ENCODE measurements at places on chromosomes 3 and 15.

GRCh38 chr3:116413319-116413718, 32.0 kb downstream of the LSAMP start:
- DNase-seq, result no peak

GRCh38 chr3:115709093-115709492, 85.8 kb downstream of the GAP43 start:
- no peak for DNase-seq

GRCh38 chr3:115792206-115792955, 169.1 kb downstream of the GAP43 start:
- peak; percentile 75 for DNase-seq

- no peak for DNase-seq
Observed at GRCh38 chr3:130895690-130896488, 2.0 kb downstream of the ATP2C1 start.

- DNase-seq, result peak; percentile 76
Observed at GRCh38 chr15:31215490-31216214, 111.0 kb upstream of the KLF13 start.

- DNase-seq, result no peak
Observed at GRCh38 chr3:66350601-66351000, 129.8 kb downstream of the SLC25A26 start.

GRCh38 chr3:111846039-111846438, 13.0 kb upstream of the PHLDB2 start:
- no peak for DNase-seq

GRCh38 chr3:123258811-123259420, 57.2 kb downstream of the SEC22A start:
- DNase-seq, result no peak

DNA sequence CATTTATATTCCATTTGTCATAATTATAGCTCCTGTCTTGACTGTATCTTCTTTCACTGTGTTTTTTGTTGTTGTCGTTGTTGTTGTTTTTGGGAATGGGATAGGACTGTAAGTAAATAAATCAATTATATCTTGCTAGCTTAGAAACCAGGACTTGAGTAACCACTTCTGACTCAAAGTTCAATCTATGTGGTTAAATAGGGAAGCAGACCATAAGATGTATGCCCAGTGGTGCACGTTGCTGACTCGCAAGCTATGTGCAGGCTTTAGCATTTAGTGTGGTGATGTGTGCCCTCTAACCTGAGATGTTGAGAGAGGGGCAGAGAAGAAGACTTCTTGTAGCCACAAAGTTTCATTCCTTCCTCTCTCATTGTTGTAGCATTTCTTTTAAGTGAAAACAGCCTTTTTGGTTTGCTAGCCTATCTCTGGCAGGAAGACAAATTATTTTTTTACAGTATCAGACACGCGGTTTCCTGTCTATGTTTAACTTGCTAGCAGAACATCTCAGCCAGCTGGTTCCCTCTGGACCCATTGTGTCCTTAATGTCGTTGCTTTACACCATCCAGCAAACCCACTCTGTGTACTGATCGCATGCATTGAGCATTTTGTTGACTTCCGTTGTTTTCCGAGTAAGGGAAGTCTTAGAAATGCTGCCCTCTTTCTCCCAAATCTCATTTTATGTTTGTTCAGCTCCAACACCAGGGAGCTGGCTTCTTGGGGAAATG, 52.1 kb downstream of the TGFBR2 start:
- DNase-seq, result no peak

DNA sequence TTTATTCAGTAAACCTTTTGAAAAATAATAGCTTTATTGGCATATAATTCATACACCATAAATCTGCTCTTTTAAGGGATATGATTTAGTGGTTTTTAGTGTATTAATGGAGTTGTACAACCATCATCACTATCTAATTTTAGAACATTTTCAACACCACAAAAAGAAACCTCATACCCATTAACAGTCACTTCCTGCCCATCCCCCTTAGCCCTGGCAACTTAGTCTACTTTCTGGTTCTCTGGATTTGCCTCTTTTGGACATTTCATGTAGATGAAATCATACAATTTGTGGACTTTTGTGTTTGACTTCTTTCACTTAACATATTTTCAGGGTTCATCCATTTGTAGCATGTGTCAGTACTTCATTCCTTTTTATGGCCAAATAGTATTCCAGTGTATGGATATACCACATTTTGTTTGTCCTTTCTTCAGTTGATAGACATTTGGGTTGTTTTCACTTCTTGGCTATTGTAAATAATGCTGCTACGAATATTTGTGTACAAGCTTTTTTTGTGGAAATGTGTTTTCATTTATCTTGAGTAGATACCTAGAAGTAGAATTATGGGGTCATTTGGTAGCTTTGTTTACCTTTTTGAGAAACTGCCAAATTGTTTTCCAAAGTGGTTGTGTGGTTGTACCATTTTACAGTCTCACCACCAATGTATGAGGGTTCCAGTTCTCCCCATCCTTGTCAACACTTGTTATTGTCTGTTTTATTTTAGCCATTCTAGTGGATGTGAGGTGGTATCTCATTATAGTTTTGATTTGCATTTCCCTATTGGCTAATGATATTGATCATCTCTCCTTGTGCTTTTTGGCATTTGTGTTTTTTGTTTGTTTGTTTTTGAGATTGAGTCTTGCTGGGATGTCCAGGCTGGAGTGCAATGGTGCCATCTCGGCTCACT, 45.8 kb downstream of the SMAD3 start:
- no peak for DNase-seq

- DNase-seq, result no peak
Observed at GRCh38 chr3:134457376-134458074, 28.3 kb downstream of the ANAPC13 start.

DNA sequence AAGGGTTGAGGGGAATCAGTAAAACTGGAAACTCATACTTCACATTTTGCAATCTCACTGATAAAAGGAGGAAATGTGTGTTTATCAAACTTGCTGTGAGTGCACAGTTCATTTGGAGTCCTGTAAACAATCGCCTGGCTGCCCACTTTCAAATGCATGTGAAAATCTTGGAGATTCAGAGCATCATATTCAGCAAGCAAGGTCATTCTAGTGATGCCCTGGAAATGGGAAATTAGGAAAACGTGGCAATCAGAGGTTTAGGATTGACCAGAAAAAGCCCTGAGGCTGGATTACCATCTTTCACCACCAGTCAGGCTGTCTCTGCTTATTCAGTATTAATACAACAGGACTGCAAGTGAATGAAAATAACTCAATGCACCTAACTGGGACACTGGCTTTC, 23.9 kb downstream of the DPH6 start:
- DNase-seq, result no peak

- DNase-seq, result no peak
Observed at GRCh38 chr3:53626876-53627275, 132.5 kb downstream of the CACNA1D start.

DNA sequence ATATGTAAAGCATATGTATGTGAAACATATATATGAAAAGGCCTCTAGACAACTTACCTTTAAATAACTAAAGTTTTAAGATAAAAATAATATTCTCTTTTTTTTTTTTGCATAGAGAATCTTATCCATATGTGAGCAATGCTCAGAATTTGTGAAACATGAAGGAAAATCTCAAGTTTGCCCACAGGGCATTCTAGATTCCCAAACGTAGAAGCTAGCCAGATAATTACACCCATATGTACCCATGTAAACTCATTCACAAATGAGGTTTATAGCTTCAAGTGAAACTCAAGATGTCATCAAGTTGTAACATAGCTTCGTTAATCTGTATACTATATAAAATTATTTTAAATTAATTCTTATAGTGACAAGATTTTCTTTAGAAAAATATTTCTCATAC, 537.3 kb upstream of the NR2F2 start:
- DNase-seq, result no peak

DNA sequence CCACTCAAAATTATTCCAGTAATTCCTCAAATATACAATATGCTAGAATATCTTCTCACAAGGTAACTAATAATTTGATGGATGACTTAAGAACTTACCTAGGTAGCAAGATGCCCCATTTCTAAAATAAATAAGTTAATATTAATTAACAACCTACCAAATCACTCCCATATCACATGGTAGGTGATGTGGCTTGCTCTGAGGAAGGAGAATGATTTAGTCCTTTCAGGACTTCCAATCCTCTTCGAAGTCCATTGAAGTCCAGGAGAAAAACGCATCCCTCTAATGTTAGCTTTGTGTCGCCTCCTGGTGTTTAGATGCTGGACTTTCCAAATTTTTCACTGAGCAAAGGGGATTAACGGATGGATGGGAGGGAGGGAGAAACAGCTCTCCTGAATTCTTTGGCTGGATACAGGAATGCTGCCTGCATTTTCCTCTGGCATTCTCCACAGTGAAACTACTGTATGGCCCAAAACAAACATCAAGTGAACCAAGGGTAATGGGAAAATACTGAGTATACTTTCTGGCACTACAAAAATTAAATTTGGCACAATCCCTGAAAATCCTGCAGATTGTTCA, 58.6 kb downstream of the PRICKLE2 start:
- peak; percentile 73 for DNase-seq

DNA sequence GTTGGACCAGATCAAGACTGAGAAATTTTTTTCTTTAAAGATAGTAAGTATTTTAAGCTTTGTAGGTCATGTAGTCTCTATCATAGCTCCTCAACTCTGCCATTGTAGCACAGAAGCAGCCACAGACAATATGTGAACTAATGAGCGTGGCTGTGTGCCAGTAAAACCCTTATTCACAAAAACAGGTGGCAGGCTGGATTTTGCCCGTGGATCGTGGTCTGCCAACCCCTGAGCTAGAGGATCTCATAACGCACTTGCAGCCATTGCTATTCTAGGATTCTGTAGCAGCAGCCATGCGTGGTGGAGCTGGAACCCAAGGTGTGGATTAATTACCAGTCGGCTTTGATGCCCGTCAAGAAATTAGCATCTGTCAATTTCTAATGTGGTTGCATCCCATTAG, 68.7 kb upstream of the PLXNA1 start:
- no peak for DNase-seq

DNA sequence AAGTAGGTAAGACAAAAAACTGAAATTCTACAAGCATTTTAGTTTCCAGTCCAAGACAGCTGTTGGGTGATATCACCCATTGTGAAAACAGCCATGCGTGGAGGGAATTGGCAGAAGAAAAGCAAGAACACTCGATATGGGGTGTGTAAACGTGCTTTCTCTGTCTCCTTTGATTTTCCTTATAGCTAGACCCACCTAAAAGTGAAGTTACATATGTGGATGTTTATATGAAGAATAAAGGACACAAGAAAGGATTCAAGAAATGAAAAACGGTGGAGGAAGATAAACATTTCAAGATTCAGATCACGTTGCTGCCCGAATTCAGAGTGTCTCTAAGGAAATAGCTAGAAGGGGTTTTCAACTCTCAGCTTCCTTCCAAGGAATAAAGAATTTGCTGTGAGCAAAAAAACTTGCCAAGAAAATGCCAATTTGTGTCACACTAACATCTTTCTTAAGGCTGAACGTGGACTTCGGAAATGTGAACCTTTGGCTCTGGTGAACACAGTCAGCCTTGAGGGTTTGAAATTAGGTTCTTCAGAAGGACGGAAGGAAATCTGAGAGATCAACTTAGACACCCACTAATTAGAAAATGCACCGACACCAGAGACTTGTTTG, 269.0 kb upstream of the ADAMTS9 start:
- no peak for DNase-seq

- DNase-seq, result no peak
Observed at GRCh38 chr3:126152901-126153694, 27.3 kb downstream of the ALDH1L1 start.

DNA sequence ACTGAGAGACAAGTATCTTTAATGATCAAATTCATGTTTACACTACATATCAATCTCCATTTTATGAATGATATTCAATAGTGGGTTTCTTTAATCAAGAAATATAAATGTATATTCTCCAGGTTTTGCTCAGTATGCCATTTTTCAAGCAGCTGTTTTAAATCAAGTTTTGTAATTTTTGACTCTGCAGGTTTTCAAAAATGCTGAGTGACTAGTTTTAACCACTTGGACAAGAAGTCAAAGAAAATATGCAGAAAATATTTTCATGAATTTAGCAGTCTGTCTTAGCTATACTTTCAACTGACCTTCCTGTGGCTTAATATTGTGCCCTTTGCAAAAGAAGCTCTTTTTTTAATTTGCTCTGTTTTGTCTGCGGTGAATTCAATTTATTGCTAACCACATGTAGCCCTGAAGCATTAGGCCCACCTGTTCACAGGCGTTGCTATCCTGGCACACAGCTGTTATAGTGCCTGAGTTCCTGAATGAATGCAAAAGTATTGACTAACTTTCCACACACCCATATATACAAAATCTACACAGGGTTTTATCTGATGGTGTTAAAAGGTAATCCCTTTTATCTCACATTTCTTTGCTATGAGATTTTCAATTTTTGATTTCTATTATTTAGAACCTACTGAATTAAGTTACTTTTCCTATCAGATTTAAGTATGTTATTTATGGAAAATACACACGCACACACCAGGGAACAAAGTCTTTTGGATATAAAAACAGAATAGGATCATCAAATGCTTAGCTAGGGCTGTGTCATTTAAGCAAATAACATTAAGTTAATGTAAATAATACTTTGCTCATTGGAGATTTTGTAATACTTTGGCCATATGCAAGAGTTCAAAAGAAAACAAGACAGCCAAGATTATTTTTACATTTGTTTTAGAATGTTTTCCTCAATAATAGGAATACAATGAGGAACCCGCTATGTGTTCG, 1166.1 kb upstream of the GBE1 start:
- no peak for DNase-seq

- no peak for DNase-seq
Observed at GRCh38 chr15:92909136-92909781, 9.1 kb downstream of the CHD2 start.

DNA sequence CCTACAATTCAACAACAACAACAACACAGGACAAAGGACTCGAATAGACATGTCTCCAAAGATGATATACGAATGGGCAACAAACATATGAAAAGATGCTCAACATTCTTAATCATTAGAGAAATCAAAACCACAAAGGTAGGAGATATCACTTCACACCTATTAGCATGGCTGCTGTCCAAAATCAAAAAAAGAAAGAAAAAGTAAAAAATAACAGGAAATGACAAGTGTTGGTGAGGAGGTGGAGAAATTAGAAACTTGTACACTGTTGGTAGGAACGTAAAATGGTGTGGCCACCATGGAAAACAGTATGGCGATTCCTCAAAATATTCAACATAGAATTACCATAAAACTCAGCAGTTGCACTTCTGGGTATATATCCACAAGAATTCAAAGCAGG, 312.3 kb upstream of the STT3B start:
- DNase-seq, result no peak

DNA sequence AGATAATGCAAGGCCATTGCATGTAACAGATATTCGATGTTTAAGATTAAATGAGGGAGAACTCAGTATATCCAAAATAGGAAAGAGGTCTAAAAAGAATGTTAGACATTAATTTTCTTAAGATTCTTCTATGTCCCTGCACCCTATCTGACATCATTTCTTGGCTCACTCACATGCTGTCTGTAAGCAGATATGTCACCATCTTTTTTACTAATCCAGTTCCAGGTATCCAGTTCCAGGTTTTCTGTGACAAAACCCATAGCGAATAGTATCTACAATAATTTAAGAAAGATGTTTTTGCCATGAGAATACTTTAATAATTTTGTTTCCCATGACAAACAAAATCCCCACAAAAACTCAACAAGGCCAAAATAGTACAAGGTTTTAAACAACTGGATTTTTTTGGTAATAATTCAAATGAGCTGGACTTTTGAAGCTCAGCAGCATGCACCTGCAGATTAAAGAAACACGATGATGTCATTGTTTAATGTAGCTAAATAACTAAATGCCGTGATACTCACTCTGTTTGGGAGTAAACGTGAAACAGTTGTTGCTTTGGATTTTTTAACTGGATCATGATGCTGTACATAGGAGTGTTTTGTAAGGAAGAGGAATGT, 867.6 kb downstream of the EPHA3 start:
- no peak for DNase-seq
